ENCODE measurements at places on chromosomes 4 and X.

GRCh38 chr4:41143311-41144039 is 70.9 kb downstream of the APBB2 start:
- no peak for DNase-seq

DNA sequence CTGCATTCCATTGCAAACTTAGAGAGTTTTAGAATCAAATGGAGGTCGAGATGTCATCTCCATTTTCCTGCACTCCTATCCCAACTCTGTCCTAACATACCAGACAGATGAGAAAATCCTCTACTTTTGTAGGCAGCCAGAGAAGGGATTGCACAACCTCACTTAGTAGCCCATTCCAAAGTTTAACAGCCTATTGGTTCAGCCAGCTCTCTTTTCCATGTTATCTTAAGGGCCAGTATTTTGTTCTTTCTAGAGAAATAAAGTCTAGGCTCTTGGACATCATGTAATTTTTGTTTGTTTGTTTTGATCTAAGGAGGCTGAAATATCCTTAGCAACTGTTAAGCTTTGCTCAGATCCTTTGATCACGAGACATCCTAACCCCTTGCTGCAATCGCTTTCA is 173.0 kb downstream of the COX18 start:
- DNase-seq, result no peak

DNA sequence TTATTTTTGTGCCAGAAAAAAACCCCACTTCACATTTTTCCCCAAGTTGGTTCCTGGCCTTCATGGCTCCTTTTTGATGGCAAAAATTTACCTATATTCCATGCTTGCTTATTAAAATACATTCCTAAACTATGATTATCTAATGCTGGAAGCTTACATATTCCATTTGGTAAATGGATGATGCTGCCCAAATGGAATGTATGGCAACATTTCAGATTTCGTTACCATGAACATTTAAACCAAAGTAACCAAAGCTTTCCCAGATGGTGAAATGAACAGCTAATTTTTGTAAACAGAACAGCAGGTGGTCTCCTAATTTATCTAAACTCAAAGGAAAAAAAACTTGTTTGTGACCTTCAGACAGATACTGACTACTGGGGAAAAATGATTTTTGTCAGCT is 110.8 kb upstream of the TEX13A start:
- DNase-seq, result no peak

- DNase-seq, result no peak
Observed at GRCh38 chr4:163702736-163703135, 208.2 kb downstream of the TMA16 start.

GRCh38 chr4:19329077-19329476 is 922.6 kb upstream of the SLIT2 start:
- no peak for DNase-seq

GRCh38 chr4:6474053-6474568 is 1.7 kb upstream of the PPP2R2C start:
- no peak for DNase-seq

GRCh38 chr4:54586320-54586955 is 71.3 kb upstream of the KIT start:
- DNase-seq, result no peak

GRCh38 chr4:36944232-36944631 is 300.3 kb upstream of the NWD2 start:
- DNase-seq, result no peak

DNA sequence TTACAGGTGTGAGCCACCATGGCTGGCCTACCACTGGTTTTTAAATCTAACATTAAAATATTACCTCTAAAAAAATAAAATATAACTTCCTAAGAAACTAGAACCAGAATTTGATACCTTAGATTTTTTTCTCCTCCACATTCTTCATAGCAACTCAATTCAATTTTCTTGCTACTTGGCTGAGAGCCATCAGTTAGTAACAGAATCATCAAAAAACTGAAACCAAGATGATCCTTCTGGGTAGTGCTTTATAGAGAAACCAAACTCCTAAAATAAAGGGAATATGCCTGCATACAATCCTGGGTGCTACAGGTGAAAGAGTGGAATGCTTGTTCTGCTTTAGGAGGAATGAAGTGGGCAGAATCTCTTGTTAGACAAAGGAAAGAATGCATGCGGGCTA is 64.4 kb downstream of the RPS3A start:
- DNase-seq, result no peak

DNA sequence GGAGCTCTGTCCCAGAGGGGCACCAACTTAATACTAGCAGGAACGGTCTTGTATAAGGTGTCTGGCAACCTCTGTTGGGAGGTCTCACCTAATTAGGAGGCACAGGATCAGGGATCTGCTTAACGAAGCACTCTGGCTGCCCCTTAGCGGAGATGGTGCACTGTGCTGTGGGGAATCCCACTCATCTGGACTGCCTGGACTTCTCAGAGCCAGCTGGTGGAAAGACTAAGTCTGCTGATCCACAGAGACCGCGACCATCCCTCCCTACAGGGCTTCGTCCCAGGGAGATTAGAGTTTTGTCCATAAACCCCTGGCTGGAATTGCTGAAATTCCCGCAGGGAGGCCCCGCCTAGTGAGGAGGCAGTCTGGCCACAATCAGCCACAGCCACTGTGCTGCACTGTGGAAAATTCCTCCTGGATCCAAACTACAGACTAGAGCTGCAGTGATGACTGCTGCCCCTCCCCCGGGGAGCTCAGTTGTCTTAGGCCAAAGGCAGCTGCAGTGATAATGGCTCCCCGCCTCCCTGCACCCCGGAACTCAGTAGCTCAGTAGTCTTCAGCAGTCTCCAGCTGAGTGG is 22.0 kb upstream of the ZCCHC4 start:
- no peak for DNase-seq

GRCh38 chr4:98945297-98945850 is 16.4 kb upstream of the EIF4E start:
- DNase-seq, result no peak

DNA sequence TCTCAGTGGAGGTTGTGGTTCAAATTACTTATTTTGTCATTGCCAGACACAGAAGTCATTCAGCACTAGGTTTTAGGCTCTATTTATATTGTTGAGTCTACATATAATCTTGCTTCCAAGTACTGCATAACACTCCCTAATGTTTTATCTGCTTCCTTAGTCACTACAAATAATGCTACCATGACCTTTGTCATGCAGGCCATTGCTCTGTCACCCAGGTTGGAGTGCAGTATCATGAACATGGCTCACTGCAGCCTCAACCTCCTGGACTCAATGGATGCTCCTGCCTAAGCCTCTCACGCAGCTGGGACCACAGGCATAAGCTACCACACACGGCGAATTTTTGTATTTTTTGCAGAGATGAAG is 23.5 kb upstream of the PDZD4 start:
- DNase-seq, result no peak

DNA sequence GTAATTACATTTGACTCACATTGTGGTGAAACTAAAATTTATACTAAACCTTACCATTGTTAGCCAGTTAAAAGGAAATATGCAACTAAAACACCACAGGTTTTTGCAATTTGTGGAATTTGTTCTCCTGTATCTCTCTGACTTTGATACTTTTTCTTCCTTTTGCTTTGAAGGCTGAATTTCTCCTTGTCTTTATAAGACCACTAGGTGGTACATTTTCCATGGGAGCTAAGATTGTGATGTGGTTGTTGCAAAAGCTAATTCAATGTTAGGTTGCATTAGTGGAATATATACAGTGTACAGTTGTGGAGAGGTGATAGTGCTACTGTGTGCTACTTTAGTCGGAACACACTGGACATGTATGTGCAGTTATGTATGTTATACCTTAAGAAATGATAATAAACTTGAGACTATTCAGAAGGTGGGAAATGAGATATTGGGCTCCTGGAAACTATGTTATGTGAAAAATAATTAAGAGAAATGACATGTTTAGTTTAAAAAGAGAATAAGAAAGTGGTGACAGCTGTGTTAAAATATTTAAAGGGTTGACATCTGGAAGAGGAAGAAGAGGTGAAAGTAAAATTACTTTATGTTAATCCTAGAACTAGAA is 70.3 kb downstream of the ARL9 start:
- no peak for DNase-seq

GRCh38 chrX:281166-281999 is at the start of gene PLCXD1:
PLCXD1 (plus strand) TSS chrX:281381; CDS start chrX:284188, 2,807 bp downstream.
- DNase-seq, result no peak

GRCh38 chr4:72365016-72365415 is 204.0 kb downstream of the ADAMTS3 start:
- no peak for DNase-seq

- DNase-seq, result no peak
Observed at GRCh38 chr4:47550899-47551548, 65.9 kb downstream of the ATP10D start.

- DNase-seq, result peak; percentile 15
Observed at GRCh38 chrX:45083314-45083713, 117.4 kb downstream of the DIPK2B start.

DNA sequence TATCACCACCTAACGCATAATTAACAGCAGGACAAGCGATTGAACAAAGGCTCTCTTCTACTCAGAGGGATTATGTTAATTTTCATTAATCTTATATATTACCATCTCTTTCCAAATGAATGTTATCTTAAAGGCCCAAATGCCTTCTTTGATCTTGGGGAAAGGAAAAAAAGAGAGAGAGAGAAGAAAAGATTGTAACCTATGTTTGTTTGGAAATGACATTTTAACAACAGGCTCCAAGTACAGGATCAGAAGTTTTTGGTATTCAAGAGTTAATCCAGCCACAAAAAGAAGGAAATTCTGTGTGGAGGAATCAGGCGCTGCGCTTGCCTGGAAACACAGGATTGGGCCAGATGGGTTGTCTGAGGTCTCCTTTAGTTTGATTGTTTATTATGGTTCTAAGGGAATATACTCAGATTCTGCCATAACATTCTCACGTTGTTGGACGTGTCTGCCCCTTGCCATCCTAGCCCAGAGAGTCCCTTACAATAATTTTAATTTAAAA is 100.7 kb upstream of the STX18 start:
- DNase-seq, result no peak

DNA sequence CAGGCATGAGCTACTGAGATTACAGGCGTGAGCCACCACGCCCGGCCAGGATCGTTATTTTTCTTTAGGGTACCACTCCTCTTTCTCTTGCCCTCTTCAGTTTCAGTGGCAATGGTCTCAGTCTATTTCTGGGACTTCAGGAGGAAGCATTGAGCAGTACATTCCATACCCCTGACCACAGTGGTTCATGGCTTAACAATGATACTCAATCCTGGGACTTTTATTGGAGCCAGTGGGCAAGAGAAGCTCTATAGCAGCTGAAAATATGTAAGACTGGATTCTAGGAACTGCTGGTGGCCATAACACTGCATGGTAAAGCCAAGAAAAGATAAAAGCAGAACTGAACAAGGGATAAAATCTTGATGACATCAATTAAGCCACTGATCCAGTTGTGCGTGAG is 5.8 kb upstream of the CCNA2 start:
- no peak for DNase-seq

DNA sequence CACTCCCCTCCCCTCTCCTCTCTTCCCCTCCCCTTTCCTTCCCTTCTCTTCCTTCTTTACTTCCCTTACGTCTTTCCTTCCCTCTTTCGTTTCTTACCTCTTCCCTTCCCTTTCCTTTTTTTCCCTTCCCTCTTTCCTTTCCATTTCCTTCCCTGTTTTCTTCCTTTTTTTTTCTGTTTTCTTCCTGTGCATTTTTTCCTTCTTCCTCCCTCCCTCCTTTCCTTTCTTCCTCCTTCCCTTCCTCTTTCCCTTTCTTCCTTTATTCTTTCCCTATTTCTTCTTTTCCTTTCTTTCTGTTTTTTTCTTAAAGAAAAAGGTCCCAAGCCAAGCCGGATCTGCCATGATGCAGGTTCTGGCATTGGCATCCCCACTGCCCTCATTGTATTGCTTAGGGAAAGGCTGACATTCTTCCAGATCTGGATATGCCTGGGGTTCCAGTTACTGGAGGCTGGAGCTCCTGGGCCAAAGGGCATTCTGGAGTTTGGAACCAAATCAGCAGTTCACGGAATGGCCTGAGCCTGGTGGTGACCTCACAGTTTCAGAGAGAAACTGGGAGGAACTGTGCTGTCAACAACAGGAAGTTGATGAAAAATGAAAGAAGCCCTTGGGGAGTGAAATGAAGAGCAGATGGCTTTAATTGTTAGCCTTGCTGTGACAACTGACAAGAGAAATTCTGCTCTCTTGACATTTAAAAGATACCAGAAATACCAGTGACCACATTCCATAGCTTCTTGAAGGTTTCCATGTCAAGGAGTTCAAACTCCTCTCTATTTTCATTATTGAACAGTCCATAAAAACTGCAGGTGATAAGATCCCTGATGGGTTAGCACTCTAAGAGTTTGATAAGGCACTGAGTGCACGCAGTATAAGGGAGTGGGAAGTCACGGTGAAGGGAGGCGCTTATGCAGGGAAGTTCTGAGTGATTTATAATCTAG is 622.1 kb downstream of the SPRY1 start:
- DNase-seq, result no peak

GRCh38 chr4:10050721-10051120 is 29.4 kb upstream of the SLC2A9 start:
- no peak for DNase-seq

DNA sequence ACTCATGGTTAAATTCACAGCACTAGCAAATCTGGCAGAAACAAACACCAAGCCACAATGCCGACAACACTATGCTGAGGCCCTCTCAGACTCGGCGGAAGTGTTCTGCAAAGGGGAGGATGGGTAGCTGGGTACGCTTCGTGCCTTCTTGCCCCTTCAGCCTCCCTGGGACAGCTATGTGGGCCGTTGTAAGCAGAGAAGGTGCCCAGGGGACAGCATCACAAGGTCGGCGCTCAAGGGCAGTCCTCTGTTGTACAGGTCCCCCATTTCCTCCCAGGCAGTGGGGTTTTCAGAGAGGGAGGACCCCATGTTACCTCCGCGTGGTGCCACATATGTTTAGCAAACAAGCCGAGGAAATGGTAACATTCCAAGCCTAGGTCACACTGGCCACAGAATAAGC is 173.6 kb downstream of the AFAP1 start:
- DNase-seq, result no peak

DNA sequence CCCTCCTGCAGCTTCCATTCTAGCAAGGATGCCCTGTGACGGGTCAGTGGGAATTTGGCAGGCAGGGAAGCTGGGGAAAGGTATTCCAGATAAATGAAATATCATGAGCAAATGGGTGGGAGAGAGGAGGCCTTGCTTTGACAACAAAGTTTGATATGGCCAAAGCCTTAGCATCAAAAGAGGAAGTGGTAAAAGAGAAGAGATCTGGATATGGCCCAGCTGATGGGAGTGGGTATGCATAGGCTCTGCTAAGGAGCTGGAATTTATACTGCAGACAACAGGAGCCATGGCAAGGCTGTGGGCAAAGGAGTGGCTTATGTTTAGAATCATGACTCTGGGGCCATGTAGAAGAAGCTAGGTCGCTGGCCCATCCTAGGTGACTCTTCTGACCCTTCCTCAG is 89.2 kb downstream of the PJA1 start:
- DNase-seq, result no peak

Measured in GF-D8 (cell line).